ENCODE measurements at places on chromosomes 5 and 9.

GRCh38 chr5:132022737-132023136 is 11.3 kb upstream of the ACSL6 start:
- no peak for DNase-seq

DNA sequence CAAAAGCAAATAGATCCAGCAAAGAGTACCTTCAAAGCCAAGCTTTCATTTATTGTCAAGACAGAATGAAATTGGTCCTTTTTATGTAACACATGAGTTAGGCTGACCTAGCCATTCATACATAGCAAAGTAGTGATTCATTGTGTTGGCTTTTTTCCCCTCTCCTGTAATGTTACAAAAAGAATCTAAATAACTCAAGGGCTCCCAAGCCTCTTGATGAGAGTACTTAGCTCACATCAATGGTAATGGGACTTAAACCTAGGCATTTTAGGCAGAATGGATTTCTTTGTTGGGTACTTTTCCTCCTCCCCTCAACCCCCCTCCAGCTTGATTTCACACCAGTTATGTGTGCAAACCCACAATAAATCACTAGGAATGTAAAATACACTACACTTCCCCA is 123.7 kb downstream of the EBF1 start:
- DNase-seq, result no peak

DNA sequence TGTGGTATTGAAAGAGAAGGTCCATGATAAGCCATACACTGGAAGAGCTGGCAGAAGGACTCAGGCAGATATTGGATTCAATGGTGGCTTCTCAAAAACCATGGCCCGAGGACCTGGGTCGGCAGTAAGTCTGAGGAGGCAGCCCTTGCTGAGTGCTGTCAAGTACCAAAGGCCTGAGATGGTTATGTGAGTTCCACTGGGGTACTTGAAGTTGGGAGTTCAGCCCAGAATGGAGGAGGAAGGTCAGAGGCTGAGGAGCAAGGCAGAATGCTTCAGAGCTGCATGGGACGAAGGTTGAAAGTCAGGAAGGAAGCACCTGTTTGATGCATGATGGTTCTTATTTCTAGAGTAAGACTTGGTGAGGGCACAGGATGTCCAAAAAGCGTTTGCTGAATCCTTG is 194.9 kb downstream of the DIRAS2 start:
- no peak for DNase-seq

DNA sequence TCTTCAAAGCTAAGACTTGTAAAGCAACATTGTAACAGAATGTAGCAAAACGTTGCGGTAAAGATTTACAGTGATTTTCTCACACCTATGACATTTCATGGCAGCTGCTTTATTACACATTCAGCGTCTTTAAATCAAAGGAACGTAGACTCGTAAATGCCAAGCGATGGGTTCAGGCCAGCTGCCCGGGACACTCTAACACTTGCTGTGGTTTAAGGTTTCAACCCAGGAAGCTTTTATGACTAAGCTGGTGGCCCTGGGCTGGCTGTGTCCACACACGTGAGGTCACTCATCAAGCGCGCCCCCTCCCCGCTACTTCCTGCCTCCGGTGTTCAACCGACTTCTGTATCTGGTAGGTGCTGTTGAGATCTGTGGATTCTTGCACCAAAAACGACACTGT is 2.5 kb downstream of the SLC6A18 start:
- no peak for DNase-seq

GRCh38 chr5:3153226-3153858 is 401.9 kb upstream of the IRX2 start:
- no peak for DNase-seq

Measured in right renal pelvis (tissue), 4 donors.